Astrocyte of the cerebellum (primary cell): ENCODE measurements at places on chromosomes 5 and 9.

DNA sequence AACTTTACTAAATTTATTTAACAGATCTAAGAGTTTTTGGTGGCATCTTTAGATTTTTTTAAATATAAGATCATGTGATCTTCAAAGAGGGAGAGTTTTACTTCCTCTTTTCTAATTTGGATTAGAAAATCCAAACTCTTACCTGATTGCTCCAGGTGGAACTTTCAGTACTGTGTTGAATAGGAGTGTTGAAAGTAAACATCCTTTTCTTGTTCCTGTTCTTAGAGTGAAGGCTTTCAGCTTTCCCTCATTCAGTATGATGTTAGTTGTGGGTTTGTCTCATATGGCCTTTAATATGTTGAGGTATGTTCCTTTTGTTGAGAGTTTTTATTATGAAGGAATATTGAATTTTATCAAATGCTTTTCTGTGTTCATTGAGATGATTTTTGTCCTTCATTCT is 650.0 kb upstream of the SGCD start:
- DNase-seq = no peak

DNA sequence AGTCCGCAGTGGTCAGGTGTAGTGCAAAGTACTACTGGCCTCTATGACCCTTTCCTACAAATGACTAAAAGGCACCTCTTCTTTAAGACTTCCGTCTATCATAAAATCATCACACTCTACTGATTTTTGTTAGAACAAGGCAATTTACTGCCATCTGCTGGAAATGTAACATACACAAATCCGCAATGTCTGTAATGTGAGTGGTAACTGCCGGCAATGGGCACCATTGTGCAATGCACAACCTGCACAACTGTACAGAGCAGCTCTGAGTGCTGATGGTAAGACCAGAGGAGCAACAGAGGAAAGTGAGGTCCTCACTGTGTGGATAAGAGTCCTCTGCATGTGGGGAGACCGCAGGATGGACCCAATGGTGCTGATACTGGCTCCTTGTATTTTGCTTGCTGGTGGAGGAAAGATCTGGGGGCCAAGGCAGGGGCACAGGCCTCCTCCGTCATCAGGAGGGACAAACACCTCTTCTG is 103.7 kb downstream of the ATPSCKMT start:
- no peak for DNase-seq

DNA sequence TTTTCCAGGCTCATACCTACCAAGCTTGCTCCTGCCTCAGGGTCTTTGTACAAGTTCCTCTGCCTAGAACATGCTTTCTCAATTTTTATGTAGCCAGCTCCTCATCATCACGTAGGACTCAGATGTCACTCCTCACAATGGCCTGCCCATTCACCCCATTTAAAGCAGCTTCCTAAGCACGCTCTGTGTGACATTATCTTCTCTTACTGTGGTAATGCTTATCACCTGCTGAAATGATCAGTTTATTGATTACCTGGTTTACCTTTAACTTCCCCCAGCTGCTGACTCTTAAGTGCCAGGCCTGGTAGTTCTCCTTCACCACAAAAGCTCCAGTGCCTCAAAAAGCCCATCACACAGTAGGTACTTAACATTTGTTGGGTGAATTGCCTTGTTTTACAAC is 13.6 kb downstream of the FUBP3 start:
- no peak for DNase-seq

- no peak for DNase-seq
Observed at GRCh38 chr5:137278476-137278875, 220.7 kb downstream of the SPOCK1 start.

DNA sequence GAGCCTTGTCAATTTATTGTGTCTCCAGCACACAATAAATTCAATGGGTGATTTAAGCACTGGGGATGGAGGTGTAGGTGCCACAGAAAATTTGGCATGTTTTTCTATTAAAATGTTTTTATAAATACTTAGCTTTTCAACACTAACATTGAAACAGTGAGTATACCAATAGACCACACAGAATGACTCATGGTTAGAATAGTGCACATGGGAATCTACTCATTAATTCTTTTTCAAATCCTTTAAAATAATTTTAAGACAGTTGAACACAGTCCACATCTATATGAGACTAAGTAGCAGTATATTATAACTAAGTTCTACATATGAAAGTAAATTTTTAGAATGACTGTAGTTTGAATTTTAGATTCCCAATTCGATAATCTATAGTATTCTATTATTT is 67.1 kb downstream of the LNPEP start:
- no peak for DNase-seq
